ENCODE measurements at places on chromosomes 4 and X.

DNA sequence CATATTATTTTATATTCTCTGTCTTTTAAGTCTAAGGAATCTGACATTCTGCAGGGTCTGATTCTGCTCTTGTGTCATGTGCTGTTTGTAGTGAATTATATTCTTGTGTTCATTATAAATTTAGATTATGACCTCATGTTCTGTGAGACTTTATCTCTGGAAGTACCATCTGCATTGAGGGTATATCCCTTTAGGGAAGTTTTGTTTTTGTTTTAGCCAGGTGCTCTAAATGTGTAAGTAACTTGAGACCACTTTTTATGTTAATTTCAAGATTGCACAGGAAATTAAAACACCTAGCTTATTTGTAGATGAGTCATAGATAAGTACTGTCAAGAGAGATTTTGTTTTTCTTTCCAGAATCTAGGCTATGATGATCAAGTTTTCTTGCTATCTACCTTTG, 35.0 kb upstream of the DKK2 start:
- DNase-seq: no peak

DNA sequence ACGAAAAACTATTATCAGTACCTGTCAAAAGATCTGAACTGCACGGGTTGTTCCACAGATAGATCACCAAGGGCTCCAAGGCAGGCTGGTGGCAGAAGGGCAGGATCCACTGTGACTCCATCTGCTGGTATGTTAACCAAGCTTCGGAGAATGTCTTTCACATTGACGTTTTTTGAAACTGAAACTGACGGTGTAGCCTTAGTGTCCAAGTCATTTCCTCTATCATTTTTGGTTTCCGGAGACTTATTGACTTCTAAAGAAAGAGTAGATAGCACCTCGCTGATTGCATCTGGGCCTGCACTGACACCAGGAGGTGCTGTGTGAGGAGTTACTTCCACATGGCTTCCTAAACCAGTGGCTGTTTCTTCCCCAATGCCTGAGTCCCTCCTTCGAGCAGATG, 186.9 kb downstream of the LRBA start:
- DNase-seq: no peak

DNA sequence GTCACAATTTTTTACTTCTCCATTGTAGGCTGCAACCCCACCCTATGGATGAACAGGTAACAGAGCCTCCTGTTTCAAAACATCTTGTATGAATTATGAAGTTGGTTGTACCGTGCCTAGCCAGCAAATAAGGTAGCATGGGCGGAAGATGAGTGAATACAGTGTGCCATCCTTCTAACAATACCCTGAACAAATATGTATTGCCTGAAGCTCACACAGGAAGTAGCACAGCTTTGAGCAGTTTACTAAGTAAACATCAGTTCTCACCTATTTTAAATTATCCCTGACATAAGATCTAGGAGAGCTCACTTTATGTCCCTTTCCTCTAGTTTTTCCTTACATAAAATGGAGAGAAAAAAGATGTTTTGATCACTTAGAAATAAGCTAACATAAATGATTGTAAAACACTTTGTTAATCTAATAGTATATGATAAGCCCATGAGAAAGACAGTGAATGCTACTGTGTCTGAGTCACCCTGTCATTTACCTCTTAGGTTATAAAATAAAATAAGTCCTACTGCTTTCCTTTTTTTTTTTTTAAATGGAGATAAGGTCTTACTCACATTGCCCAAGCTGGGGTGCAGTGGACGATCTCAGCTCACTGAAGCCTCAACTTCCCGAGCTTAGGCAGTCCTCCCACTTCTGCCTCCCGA, 36.6 kb downstream of the GRSF1 start:
- DNase-seq: peak; percentile 3

GRCh38 chrX:103356858-103357257, 552 bp downstream of the TCEAL9 start:
- no peak for DNase-seq

DNA sequence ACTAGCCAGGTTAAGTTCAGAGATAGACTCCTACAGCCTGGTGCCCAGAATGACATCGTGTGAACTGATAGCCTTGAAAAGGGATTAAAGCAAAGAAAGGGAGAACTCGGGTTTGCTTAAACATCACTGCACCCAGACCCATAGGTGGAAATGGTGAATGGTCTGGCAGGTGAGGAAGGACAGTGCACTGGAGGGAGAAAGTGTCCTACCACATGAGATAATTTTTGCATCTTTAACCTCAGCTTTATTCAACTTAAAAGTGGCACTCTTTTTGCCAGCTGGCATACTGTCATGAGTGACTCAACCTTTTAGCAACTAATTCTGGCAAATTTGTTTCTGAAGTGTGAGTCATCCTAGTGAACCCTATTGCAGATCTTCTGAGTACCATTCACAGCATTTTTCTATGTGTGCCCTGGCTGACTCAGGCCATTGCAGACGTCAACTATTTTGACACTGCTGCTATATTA, 53.0 kb upstream of the DAPP1 start:
- DNase-seq: peak; percentile 94

DNA sequence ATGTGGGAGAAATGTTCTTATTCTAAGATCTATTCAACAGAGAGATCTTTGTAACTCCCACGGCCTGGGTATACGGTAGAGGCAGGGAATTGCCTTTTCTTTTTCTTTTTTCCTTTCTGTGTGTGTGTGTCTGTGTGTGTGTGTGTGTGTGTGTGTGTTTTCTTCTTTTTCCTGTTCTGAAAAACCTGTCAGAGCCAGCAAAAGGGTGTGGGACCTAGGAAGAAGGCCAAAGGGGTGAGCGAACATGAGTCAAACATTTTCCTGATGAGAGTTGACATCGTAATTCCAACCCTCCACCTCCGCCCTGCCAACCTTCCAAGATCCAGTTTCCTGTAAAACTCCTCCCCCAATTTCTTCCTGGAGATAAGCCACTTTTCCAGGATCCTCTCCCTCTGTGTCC, 2.8 kb upstream of the CHIC2 start:
- DNase-seq: peak; percentile 95

- DNase-seq: no peak
Measured at GRCh38 chr4:8451440-8452182, 11.0 kb downstream of the TRMT44 start.

DNA sequence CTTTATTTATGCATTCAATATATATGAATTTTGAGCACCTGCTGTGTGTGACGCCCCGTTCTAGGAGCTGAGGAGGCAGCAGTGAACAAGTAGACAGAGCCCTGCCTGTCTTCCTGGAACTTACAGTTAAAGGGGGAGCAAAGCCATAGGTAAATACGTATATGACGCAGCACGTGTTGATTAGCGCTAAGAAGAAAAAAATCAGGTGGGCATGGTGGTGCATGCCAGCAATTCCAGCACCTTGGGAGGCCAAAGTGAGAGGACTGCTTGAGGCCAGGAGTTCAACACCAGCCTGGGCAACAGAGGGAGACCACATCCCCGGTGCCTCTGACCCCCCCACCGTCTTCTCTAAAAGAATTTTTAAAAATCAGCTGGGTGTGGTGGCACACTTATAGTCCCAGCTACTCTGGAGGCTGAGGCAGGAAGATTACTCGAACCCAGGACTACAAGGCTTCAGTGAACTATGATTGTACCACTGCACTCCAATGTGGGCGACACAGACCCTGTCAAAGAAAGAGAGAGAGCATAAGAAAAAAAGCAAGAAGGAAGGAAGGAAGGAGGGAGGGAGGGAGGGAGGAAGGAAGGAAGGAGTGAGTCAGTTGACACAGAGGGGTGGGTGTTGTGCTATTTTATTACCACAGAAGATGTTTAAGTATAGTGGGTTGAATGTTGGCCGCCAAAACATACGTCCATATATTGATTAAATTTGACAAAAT, 5.4 kb upstream of the KIAA0232 start:
- DNase-seq: no peak

GRCh38 chr4:38313999-38314561, 349.9 kb upstream of the KLF3 start:
- peak; percentile 88 for DNase-seq

GRCh38 chr4:24921491-24921890, 8.6 kb upstream of the CCDC149 start:
- no peak for DNase-seq

DNA sequence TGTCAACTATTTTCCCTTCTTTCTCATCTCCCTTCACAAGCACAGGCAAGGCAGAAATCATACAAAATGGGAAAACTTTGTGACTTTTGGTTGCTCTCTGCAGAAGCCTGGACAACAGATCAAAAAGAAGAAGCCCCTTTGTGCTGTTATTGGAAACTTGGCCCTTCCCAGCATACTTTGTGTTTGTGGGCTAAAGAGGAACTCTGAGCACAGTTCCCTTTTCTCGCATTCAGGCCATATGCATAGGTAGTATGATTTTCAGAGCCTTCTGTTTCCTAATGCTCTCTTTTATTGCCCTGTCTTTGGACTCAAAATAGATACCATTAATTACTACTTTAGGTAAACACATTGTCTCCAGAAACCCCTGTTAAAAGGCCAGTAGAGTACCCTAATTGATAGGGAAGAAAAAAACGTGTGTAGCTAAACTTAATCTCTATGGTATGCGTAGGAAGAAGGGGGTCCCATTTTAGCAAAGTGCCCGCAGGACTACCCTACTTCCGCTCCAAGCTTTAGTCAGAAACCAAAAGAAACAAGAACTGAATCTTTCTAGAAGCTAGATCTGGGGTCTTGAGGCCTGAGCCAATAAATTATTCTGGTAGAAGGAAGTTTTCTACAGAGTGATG, 26.6 kb downstream of the VSIG4 start:
- no peak for DNase-seq

- DNase-seq: no peak
Measured at GRCh38 chr4:38411981-38412536, 251.9 kb upstream of the KLF3 start.

DNA sequence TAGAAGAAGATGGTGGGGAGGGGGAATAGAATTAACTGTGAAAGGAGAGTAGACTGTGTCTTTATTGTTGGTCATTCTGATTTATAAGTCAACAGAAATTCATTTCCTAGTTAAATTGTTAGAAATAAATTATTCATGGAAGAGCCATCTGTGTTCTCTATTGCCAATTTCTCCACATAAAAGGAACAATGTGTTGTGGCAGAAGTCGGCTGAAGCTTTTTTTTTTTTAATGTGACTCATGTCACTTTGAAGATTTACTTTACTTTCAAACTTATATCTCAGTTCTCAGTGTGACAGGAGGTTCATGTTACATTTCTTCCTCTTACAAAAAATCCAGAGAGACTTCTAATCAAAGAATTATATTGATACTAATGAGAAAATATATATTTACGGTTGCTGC, 60.5 kb downstream of the CPE start:
- peak; percentile 32 for DNase-seq

DNA sequence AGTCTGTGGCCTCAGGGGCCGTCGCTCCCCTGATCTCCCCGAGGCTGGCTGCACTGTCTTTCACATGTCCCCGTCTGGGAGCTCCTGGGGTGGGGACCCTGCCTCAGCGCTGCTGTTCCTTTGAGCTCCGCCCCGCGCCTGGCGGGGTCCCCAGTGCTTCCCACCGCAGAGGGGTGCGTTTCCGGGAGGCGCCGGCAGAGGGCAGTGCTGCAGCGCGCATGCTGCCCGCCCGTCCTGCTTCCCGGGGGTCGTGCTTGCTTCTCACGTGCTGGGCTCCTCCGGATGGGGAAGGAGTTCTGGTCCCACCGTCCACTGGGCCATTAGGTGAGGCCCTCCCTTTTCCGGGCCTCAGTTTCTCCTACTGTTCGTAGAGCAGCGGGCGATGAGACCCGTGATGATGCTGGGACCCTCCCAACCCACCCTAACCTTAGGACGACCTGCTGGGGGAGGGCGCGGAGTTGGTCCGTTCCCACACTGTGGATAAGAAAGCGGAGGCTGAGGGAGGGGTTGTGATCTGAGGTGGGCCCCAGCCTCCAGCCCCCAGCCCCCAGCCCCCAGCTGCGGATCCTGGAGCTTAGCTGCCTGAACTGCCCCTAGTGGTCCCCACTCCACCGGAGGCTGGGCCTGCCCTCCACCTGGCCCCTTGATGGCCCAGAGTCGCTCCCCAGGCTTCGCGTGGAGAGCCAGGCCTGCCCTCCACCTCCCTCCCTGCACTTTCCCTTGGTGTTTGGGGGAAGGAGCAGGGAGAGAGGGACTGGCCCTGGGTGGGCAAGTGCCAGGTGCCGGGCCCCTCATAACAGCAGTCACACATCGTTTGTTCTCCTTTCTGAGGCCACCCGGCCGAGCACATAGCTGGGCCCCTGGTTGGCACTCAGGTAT, 15.3 kb downstream of the CPZ start:
- no peak for DNase-seq

DNA sequence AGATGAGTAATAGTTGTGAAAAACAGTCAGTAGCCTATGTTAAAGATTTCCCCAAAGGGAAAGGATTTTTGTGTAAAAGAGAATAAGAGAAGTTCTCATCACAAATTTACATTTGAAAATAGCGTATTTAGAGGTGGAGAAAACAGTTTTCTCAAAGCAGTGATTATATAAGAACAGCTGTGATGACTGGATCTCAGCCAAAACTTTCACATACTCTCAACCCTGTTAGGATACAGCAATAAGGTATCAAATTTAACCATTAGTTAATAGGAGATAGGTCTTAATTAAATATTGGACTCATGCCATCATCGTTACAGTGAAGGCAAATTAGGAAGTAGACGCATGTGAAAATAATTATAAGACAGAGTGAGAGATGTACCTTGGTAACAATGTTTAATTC, 622.7 kb downstream of the PCDH18 start:
- no peak for DNase-seq

- no peak for DNase-seq
Measured at GRCh38 chrX:9164533-9165426, 130.9 kb upstream of the FAM9B start.

DNA sequence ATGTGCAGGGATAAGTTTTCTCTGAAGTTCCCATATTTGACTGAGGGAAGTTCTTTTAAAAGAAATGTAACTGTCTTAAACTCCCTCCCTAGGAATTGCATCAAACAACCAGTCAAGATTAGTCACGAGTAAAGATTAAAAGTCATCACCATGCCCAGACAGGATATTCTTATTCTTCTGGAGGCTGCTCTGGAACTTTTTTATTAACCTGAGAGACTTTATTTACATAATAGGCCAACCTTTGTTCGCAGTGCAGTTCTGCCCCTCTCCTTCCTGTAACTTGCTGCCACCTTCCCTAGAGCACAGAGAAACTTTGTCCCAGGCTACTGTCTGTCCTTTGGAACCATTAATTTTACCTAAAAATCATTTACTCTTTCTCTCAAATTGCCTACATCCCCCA, 9.8 kb upstream of the HERC3 start:
- no peak for DNase-seq

DNA sequence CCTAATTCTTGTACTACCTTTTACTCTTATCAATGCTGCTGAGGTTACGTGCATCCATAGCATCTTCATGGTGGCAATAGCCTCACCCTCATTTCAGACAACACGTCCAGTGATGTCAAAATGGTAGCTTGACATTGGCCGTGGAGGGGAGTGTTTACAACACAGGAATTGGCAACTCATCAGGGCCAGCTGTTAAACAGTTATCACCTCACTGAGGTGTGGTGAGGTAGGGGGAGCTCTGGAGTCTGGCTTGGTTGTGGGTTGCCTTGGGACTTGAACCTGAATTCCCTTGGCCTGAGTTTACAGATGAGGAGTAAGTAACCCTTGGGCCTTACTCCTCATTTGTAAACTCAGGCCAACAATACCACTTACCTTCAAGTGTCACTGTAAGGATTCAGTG, 10.4 kb downstream of the SASH3 start:
- DNase-seq: no peak

All from HT1080 (cell line).